Liver (tissue), 10 donors: ENCODE measurements at places on chromosomes 3 and 15. TPM values are rescaled to one million over a fixed set of nuclear protein-coding genes. Genes with fewer than 3 reads are reported as not detected.

Gene SPTBN5
- 1.7 TPM for total RNA-seq

GRCh38 chr15:27238209-27238608 is 267.2 kb downstream of the GABRG3 start:
- no peaks in the 10 kb centered on the region for H3K4me1 ChIP-seq

DNA sequence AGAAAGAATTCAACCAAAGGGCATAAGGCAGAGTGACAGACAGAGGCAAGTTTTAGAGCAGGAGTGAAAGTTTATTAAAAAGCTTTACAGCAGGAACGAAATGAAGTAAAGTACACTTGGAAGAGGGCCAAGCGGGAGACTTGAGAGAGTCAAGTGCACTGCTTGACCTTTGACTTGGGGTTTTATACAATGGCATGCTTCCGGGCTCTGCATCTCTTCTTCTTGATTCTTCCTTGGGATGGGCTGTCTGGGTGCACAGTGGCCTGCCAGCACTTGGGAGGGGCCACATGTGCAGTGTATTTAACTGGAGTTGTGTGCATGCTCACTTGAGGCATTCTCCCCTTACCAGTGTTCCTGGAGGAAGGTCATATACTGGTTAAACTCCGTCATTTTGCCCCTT is 30.4 kb upstream of the KLHL25 start:
- DNase-seq, result no peak
- H3K4me1 ChIP-seq, result no peaks in the 10 kb centered on the region
- no peaks in the 10 kb centered on the region for H3K36me3 ChIP-seq
- H3K27ac ChIP-seq, result no peak overlapping the region
- H3K4me3 ChIP-seq, result no peak overlapping the region

DNA sequence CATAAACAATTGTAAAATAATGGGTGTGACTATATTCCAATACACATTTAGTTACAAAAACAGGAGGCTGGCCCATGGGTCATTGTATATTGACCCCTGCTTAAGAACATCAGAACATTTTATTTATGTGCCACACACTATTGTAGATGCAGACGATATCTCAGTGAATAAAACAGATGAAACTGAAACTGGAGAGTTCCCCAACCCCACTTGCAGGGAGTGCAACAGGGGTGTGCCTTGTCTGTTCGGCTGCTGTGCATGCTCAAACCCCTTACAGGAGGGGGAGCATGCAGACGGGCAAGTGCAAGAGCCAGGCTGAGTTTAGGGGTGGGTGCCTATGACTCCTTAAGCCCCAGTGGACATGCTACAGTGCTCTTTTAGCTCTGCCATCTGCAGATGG is 509.6 kb downstream of the IGSF11 start:
- H3K27me3 ChIP-seq, result no peaks in the 10 kb centered on the region
- no peaks in the 10 kb centered on the region for H3K4me1 ChIP-seq
- DNase-seq, result no peak
- H3K4me3 ChIP-seq, result no peak overlapping the region

GRCh38 chr3:73292220-73292619 is 230.8 kb downstream of the EBLN2 start:
- no peaks in the 10 kb centered on the region for H3K36me3 ChIP-seq
- H3K4me1 ChIP-seq, result no peaks in the 10 kb centered on the region
- no peak for DNase-seq

DNA sequence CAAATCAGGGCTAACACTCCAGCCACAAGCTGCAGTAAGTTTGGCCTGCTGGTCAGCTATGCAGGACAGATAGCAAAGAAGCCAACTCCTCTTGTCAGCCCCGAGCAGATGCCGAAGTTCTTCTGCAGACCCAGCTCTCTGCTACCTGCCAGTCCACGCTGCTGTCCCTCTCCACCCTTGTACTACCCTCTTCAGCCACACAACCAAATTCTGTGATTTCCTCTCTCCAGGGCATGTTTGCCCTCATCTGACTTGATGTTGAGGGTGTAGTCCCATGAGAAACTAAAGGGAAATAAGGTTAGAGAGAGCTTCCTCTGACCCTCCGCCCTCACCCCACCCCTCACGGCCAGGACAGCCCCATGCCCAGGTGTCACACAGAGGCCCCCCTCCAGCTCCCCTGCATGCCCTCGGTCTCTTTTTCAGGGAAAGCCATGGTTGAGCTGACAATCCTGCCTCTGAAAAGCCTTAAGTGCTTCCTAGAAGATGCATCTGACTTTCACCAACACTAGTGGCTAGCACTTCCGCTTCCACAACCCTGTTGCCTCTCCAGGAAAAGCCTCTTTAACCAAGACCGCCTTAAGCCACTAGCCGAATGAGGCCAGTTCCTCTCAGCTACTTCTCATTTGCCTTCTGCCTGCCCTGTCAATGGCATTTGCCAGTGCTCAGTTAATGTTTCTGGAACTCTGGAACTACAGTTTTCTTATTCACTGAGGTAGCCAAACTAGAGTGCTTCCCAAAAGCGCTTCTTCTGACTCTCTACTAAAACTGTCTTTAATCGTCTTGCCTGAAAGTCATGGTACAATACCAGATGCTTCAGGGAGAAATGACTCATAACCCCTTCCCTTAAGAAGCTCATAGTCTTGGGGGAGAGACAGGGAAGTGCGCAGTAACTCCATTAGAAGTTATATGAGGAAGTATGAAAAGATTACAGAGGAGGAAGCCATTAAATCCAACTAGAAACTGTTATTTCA is 300.4 kb upstream of the STT3B start:
- no peaks in the 10 kb centered on the region for H3K27me3 ChIP-seq
- H3K4me1 ChIP-seq, result no peaks in the 10 kb centered on the region
- no peaks in the 10 kb centered on the region for H3K36me3 ChIP-seq
- DNase-seq, result no peak

DNA sequence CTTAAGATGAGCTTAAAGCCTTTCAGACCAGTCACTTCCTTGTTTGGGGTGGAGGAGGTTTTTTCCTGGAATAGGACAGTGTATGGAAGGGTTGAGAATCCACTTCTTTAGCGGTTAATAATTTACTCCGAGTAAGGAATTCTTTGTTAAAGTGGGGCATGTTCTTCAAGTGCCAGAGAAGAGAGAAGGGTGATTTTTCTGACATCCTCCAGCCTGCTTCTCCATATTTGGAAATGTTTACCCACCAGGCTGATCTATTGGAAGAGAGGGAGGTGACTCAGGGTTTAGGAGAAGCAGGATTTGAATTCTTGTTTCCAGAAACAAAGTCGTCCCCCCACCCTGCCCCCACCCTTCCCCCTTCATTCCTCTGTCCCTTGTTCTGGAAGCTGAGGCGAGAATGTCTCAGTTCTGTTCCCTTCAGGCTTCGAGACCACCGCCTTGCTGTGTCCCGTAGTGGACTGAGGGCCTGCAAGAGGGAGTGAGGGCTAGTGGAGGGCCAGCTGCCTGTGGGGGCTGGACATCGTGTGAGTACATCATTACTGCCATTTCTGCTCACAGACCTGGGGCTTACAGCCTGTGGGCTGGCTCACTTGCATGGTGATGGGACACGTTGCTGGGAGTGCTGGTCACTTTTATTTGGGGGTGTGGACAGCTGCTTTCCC is 58.5 kb downstream of the LPP start:
- no peaks in the 10 kb centered on the region for H3K27me3 ChIP-seq
- H3K4me1 ChIP-seq, result peaks cover 13% of the 10 kb centered on the region
- no peak overlapping the region for H3K27ac ChIP-seq
- H3K4me3 ChIP-seq, result no peak overlapping the region
- peaks cover 5% of the 10 kb centered on the region for H3K36me3 ChIP-seq
- DNase-seq, result no peak

Gene GOLGA6L10
- 0.33 TPM for total RNA-seq

- H3K4me3 ChIP-seq, result no peak overlapping the region
- no peak for DNase-seq
- no peaks in the 10 kb centered on the region for H3K4me1 ChIP-seq
- H3K27ac ChIP-seq, result no peak overlapping the region
These were observed 40.6 kb upstream of the CGNL1 start for GRCh38 chr15:57335719-57336118.

Gene XCR1
- total RNA-seq, result under 0.01 TPM

Gene BBX
- 22.5 TPM for total RNA-seq

- no peak overlapping the region for H3K4me3 ChIP-seq
- H3K36me3 ChIP-seq, result no peaks in the 10 kb centered on the region
- H3K27ac ChIP-seq, result no peak overlapping the region
- no peaks in the 10 kb centered on the region for H3K4me1 ChIP-seq
- DNase-seq, result no peak
- H3K27me3 ChIP-seq, result no peaks in the 10 kb centered on the region
These were observed 116.6 kb downstream of the ST8SIA2 start for GRCh38 chr15:92510163-92510882.

DNA sequence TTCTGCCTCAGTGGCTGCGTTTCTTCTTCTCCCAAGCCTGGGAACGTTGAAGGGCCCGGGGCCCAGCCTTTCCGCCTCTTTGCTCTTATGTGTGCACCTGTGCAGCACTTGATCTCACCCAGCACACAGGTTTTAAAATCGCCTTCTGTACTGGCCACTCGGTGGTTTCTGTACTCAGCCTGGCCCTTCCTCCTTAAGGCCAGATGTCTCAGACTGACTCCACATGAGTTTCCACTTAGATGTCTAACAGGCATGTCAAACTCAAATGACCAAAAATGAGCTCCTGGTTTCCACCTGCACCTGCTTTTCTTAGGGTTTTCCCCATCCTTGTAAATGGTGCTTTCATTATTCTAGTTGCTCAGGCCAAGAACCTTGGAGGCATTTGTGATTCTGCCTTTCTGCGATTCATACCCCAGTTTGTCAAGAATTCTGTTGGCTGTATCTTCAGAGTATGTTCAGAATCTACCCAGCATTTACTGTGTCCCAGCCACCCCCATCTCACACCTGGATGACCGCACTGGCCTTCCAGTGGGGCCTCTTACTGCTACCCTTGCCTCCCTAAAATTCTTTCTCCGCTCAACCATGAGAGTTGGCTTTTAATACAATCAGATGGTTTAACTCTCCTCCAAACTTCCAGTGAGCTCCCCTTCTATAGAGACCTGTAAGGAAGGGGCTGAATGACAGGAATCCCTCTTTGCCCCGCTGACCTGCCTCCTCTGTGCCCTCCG is 2.2 kb upstream of the TRAK1 start:
- no peak for DNase-seq
- peaks cover 17% of the 10 kb centered on the region for H3K36me3 ChIP-seq
- no peak overlapping the region for H3K4me3 ChIP-seq
- H3K27me3 ChIP-seq, result no peaks in the 10 kb centered on the region
- H3K4me1 ChIP-seq, result no peaks in the 10 kb centered on the region

- H3K36me3 ChIP-seq, result peaks cover 2% of the 10 kb centered on the region
- DNase-seq, result no peak
- H3K4me1 ChIP-seq, result no peaks in the 10 kb centered on the region
These were observed 115.6 kb downstream of the RFX7 start for GRCh38 chr15:56128081-56128480.

DNA sequence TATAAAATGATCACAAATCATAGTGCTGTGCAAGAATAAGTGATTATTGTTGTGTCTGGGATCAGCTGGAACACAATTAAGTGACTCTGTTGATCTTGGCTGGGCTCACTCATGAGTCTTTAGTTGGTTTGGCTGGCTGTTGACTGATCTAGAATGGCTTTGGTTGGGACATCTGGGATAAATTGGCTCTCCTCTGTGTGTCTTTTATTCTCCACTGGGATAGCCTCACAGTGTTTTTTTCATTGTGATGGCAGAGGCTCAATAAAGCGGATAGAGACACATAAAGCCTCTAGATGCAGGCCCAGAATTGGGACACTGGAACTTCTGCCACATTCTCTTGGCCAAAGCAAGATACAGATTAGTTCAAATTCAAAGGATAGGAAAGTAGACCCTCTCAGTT is 735.6 kb downstream of the PDCD6IP start:
- H3K4me1 ChIP-seq, result no peaks in the 10 kb centered on the region
- H3K4me3 ChIP-seq, result no peak overlapping the region
- H3K36me3 ChIP-seq, result no peaks in the 10 kb centered on the region
- no peak overlapping the region for H3K27ac ChIP-seq
- no peaks in the 10 kb centered on the region for H3K27me3 ChIP-seq
- no peak for DNase-seq

DNA sequence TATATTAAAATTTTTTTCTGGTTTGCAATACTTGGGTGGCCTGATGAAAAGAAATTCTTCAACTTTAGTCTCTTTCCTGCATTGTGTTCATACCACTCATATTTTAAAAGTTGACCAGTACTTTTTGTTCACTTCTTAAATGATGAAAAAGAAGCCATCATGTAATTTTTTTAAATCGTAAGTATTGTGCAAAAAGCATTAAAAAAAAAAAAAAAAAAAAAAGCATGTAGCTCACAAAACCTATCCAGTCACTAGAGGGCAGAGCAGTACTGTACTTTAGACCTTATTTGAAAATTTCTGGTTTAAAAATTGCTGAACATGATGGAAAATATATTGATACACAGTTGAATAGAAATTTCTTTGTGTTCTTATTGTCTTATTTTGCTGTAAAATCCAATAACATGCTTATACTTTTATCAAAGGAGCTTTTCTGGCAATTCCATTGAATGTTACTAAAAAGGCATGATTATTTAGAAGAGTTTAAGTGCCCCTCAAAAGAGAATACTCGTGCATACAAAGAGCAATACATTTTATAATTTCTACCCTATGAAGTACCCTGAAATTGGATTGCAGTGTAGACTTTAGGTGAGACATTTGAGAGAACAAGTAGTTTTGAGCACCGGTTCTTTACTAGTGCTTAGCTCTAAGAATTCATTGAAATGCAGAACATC is 137.7 kb downstream of the BBX start:
- H3K36me3 ChIP-seq, result no peaks in the 10 kb centered on the region
- no peak for DNase-seq
- no peaks in the 10 kb centered on the region for H3K27me3 ChIP-seq
- no peaks in the 10 kb centered on the region for H3K4me1 ChIP-seq
- no peak overlapping the region for H3K4me3 ChIP-seq

DNA sequence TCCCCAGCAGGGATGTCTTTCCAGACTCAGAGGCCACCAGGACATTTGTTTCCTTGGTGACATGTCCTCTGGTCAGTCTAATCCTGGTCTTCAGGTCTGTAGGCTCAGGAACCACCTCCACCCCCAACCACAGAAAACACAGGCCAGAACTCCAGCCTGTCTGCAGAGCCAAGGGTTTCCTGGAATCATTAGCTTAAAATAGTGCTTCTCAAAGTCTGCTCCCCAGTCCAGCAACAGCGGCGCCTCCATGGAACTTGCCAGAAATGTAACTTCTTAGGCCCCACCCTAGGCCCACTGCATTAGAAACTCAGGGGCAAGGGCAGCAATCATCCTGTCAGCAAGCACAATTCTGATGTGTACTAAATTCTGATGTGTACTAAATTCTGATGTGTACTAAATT is 20.0 kb downstream of the SLC28A1 start:
- H3K4me1 ChIP-seq, result no peaks in the 10 kb centered on the region
- no peak overlapping the region for H3K4me3 ChIP-seq
- peaks cover 8% of the 10 kb centered on the region for H3K36me3 ChIP-seq
- H3K27ac ChIP-seq, result no peak overlapping the region
- DNase-seq, result no peak

Gene DGKG
- 7.8 TPM for total RNA-seq

Gene LEO1
- total RNA-seq, result 13.3 TPM

- peak overlapping the region; percentile 57 for H3K4me3 ChIP-seq
- DNase-seq, result no peak
These were observed 732 bp downstream of the FAM43A start for GRCh38 chr3:194686414-194686815.
